ENCODE measurements at places on chromosomes 16 and 17.

GRCh38 chr16:57137043-57137442 lies 44.7 kb downstream of the CPNE2 start:
- no peak for DNase-seq

- DNase-seq = no peak
Measured at GRCh38 chr16:28298511-28298878, 6.2 kb downstream of the SBK1 start.

DNA sequence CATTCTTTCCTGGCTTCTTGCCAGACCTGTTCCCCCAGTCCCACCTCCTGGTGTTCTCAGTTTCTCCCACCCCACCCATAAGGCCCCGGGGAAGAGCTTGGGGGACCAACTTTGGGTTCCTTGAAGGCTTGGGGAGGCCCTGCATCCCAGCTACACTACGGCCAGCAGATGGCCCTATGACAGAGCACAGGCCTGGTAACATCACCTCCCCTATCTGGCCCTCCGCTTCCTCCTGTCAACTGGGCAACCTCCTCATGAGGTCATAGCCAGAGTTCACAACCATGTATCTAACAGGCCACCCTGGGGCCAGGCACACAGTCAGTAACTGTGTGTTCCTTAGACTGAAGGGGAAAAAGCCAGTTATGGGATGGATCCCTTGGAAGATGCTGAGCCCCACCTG lies 31.4 kb downstream of the MYO15A start:
- no peak for DNase-seq

GRCh38 chr17:73593249-73593965 lies 50.8 kb downstream of the SDK2 start:
- no peak for DNase-seq

- DNase-seq = no peak
Measured at GRCh38 chr16:73430138-73430537, 382.2 kb upstream of the ZFHX3 start.

DNA sequence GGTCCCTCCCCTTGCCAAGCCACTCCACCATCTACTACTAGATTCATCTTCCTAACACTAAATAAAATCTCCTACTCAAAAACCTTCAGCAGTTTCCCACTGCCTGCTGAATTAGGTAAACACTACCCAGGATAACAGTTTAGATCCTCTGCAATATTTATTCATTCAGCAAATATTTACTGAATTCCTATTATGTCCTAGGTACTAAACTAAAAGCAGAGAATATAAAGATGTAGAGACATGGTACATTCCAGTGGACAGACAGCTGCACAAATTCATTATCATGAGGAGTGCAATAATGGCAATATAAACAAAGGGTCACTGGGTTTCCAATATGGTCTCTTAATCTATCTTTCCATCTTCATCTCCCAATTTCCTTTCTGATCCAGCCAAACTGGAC lies 30.7 kb upstream of the HOXB13 start:
- DNase-seq = no peak

- no peak for DNase-seq
Measured at GRCh38 chr17:47907932-47908562, 12.0 kb downstream of the SP2 start.

DNA sequence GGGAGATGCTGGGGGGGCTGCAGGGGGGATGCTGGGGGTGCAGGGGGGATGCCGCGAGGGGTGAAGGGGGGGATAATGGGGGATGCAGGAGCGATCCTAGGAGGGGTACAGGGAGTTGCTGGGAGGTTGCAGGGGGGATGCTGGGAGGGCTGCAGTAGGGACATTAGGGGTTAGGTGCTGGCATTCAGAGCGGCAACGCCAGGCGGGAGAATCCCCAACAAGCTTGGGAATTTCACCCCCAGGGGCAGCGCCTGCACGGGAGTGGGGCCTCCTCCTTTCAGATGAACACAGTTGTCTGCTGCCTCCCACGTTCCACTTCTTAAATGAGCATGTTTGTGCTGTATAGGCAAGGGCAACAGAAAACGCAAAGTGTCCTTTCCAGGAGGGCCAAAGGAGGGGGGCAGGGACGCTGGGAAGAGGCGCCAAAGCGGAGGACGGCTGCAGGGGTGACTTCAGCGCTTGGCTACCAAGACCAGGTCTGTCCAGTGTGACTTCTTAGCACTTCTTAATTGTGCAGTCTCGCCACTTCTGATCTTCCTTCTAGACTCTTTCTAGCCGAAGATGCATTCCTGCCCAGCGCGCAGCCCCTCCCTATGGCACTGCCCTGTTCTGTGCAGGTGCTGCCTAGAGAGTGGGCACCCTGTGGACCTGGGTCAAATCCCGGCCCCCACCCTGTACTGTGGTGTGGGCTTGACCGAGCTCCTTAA lies 2.0 kb upstream of the SLC6A4 start:
- DNase-seq = no peak

GRCh38 chr16:21088646-21089538 lies 61.8 kb downstream of the DNAH3 start:
- no peak for DNase-seq

GRCh38 chr17:75996665-75997590 lies 3.7 kb upstream of the CDK3 start:
- no peak for DNase-seq

- DNase-seq = no peak
Measured at GRCh38 chr16:3606441-3606840, 5.0 kb downstream of the SLX4 start.

DNA sequence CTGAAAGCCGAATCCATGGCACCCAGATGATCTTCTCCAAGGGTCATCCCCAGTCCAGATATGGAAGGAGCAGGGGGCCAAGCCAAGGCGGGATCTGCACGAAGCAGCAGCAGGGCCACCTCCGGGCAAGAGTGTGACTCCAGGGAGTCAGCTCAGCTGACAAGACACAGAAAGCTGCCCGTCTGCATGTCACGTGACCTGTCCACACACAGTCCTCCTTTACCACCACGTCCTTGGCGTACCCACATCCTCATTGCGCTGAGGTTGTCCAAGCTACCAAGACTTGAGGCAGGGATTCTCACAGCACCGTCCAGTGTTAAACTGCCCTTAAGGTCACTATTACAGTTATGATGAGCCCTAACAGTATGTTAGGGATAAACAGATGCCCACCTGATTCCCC lies 11.3 kb upstream of the CYTH1 start:
- DNase-seq = no peak

- no peak for DNase-seq
Measured at GRCh38 chr16:22888791-22889190, 74.8 kb downstream of the HS3ST2 start.

DNA sequence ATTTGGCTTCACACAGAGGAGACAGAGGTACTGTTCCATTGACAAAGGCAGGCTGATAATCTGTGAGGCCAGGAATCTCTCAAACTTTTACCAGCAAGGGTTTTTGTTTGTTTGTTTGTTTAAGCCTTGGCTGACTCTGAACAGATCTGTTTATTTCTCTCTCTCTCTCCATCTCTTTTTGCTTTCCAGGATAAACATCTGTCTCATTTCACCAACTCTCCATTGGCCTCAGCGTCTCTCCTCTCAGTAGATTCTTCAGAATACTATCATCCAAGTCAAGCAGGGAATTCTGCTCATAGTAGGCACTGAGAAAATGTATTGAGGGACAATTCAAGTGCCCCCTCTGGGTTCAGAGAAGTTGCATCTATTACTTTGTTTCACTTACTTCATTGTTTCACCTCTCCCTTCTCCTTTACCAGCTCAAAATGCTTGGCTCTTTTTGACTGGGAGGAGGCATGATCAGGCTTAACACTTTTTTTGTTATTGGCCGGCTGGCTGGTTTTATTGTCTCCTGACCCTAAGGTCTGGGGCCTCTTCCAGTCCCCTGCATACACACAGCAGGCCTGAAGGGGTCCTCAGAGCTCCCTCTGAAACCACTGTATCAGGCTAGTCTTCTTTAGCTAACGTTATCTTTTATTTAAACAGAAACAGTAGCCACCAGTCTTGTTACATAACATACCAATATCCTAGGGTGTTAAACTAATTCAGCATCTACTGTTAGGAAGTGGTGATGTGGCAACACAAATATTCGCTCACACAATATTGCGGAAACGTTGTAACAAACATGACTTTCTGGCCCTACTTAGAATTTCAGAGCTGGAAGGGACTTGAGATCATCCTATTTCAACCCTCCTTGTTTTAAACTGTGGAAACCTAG lies 2.0 kb upstream of the YPEL2 start:
- DNase-seq = peak; percentile 58
